Activated T-cell treated with anti-CD3 and anti-CD28 coated beads, Interleukin-2, amount 50 U/mL, for 24 hours (primary cell): ENCODE measurements at places on chromosomes 6 and 20.

GRCh38 chr20:54158856-54159418, 14.8 kb downstream of the CYP24A1 start:
- DNase-seq: no peak

DNA sequence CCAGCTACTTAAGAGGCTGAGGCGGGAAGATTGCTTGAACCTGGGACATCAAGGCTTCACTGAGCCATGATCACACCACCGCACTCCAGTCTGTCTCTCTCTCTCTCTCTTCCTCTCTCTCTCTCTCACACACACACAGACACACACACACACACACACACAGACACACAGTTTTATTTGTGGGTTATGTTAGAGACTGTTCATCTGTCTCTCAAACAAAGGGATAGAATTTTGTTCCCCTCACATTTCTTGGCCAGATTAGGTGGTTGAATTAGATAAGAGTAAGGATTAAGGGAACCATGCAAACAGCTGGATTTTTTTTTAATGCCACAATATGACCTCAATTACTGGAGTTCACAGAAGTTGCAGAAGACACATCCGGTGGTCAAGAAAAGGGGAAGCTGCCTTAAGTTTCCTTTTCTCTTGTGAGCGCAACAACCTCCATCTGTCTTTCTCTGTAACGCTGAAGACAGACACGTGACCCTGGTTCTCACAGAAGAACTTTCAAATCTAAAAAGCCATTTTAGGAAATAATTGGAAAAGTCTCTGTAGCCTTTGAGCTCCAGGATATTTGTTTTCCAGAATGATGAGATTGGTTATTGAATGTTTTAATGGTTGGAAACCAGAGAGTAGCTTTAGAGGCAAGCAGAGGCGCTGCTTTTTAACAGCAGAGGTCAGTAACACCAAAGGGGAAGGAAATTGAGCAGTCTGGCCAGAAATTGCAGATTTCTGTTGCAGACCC, 32.9 kb upstream of the LGSN start:
- DNase-seq: no peak

- no peak for DNase-seq
Observed at GRCh38 chr6:110990840-110991576, 9.2 kb downstream of the RPF2 start.

- DNase-seq: no peak
Observed at GRCh38 chr20:32112841-32113240, 3.3 kb downstream of the TM9SF4 start.

- DNase-seq: no peak
Observed at GRCh38 chr20:37317994-37318640, 27.8 kb upstream of the SRC start.

- DNase-seq: no peak
Observed at GRCh38 chr20:38308047-38308438, 4.1 kb downstream of the BPI start.

DNA sequence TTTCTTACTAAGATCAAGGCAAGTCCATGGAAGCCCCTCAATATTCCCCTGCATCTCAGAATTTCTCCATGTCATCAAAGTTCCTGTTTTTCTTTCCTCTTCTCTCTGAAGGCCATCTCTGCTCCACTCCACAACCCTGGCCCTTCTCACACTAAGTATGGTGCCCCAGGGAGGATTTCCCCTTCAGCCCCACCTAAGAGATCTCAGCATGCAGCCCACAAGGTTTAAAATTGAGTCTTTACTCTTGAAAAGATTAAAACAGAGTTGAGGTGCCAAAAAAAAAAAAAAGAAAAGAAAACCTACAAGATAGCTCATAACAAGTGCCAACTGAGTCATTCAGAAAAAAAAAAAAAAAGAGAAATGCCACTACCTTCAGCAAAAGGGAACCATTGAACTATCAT, 36.5 kb upstream of the TNFAIP3 start:
- DNase-seq: no peak

DNA sequence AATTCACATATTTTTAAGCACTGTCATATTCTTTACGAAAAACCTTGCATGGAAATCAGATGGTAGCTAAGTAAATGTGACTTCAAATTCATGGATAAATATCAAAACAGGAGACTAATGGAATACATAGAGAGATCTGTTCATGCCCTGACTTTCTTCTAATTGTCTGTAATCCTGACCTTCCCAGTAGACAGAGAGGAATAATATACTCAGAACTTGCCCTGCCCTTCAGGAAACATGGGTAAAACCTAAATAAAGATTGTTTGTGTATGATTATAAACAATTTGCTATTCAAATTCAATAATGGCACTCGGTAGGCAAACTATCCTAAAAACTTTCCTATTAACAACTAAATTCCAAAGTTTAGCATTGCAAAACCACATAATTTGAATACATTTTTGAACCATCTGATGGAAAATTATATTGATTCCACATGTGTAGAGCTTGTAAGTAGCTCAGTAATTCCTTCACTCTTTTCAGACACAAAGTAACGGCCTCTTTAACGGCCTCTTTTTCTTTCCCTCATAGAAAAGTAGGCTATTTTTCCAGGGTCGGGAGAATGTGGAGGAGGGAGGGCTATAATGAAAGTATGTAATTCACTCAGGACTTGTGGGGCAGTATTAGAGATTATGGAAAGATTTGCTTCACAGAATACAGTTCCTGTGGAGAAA, 227.6 kb downstream of the ALDH8A1 start:
- no peak for DNase-seq

DNA sequence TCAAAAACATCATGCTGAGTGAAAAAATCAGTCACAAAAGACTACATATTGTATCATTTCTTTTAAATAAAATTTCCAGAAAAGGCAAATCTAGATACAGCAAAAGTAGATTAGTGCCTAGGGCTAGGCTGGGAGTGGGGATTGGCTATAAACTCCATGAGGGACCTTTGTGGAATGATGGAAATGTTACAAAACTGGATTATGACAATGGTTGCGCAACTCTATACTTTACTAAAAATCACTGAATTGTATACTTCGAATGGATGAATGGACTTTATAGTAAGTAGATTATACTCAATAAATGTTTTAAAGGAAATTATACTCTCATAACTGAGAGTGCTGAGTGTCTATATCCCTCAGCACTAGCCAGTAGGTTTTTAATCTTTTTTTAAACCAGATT, 4.3 kb downstream of the HMGN3 start:
- DNase-seq: no peak

DNA sequence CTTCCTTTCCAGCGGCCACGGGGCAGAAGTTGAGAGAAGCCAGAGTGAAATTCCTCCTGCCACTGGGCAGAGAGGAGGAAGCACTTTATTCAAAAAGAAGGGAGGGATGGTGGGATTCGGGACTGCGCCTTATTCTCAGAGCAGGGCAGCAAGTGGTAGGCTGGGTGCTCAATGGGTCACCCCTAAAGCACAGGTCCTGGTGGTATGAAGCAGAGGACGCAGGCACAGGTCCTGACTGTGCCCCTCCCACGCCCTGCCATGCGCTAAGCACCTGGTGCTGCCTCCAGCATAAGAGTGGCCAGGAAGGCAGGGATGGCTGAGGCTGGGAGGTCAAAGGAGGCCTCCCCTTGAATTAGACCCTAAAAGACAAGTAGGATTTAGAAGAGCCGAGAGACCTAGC, 4.9 kb upstream of the GRM4 start:
- no peak for DNase-seq

DNA sequence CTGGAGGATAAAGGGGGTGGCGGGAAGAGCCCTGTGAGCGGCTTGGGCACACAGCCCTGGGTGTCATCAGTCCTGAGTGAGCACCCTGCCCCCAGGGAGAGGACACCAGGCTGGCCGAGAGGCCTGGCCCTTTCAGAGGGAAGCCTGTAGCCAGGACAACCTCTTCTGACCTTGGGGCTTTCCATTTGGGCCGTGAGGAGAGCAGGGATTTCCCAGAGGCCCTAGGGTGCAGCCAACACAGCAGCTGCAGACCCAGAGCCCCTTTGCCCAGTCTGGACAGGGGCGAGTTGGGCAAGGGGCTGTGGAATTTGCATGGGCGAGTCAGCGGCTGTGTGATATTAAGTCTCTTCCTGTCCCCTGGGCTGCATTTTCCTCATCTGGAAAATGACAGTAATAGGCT, 6.3 kb downstream of the MAP1LC3A start:
- no peak for DNase-seq

GRCh38 chr6:45709781-45710220, 305.9 kb downstream of the CLIC5 start:
- DNase-seq: no peak

DNA sequence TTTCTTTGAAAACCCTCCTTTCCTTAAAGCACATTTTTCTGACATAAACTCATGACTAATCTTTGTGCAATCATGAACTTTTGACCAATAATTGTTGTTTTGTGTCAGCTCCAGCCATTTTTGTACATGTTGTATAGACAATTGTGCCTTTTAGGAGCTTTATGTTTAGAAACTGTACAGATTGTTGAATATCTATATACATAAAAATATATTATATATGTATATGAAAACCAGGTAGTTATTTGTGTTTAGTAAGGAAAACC, 125.7 kb upstream of the EDN1 start:
- no peak for DNase-seq

GRCh38 chr6:140774080-140774505, 1358.6 kb upstream of the GJE1 start:
- DNase-seq: no peak

DNA sequence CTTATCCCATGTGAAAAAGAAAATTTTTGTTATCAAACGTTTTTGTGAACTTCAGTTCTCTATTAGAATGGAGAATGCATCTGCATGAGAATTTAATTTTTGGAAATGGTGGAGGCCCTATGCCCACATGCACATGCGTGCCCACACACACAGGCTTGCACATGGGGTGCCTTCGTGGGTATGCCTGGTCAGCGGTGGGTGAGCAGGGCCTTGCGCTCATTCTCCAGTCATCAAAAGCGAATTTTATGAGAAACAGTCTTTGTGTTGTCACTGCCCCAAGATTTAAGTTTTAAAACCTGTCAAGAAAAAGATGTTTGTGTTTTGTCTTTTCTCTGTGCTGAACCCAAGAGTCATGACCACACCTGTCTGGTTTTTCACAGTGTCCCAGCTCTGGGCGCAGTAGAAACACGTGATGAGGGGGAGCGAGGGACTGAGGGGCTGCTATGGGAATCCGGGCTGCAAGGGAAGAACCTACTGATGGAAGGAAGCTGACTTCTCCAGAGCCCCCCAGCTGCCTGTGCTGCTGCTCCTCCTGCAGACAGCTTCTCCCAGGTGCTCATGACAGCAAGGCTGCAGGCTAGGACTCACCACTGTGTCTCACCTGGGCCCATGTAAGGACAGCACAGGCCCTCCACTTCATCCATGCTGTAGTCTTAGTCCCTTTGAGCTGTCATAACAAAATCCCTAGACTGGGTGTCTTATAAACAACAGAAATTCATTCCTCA, 153.6 kb downstream of the SYCP2 start:
- DNase-seq: no peak

DNA sequence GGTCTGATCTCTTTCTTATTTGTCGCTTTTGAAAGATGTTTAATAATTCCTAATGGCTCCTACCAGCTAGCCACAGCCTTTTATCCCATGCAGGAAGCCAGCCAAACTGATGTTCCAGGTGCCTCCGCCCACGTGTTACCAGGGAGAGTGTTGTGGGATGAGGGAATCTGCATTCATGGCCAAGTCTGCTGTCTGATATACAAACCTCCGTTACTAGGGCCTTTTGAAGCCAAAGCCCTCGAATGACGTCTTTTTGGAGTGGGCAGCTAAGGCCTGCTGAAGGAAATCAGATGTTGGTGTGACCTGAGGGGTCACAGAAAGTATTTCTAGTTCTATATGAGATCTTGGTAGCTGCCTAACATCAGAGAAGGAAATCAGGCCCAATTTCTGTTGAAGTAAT, 21.3 kb downstream of the STK35 start:
- DNase-seq: no peak

GRCh38 chr6:77034161-77034560, 429.1 kb downstream of the HTR1B start:
- no peak for DNase-seq

GRCh38 chr20:22346716-22347115, 237.7 kb downstream of the FOXA2 start:
- no peak for DNase-seq

DNA sequence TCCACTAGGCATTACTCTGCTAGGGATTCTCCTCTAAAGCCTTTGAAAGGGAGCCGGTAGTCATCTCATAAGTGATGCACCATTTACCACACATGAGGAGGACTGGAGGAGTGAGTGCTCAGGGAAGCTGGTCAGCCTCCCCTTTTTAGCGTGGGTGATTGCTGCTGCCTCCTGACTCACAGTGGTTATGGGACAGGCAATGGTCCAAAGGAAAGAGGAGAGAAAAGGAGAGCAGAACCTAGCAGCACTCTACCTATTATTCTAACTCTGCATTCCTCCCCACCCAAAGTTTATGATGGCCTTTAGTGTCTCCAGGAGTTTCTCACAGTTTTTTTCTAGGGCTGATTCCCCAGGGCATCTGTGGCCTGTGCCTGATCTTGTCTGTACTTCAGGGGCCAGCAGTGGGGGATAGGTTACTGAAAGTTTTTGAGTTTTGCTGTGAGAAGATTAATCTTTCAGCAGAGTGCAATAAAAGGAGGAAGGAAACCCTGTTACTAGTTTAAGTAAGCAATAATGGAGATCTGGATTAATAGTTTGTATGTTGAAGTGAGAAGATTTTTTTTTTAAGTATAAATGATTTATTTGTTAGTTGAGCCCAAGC, 36.4 kb upstream of the GCLC start:
- no peak for DNase-seq

DNA sequence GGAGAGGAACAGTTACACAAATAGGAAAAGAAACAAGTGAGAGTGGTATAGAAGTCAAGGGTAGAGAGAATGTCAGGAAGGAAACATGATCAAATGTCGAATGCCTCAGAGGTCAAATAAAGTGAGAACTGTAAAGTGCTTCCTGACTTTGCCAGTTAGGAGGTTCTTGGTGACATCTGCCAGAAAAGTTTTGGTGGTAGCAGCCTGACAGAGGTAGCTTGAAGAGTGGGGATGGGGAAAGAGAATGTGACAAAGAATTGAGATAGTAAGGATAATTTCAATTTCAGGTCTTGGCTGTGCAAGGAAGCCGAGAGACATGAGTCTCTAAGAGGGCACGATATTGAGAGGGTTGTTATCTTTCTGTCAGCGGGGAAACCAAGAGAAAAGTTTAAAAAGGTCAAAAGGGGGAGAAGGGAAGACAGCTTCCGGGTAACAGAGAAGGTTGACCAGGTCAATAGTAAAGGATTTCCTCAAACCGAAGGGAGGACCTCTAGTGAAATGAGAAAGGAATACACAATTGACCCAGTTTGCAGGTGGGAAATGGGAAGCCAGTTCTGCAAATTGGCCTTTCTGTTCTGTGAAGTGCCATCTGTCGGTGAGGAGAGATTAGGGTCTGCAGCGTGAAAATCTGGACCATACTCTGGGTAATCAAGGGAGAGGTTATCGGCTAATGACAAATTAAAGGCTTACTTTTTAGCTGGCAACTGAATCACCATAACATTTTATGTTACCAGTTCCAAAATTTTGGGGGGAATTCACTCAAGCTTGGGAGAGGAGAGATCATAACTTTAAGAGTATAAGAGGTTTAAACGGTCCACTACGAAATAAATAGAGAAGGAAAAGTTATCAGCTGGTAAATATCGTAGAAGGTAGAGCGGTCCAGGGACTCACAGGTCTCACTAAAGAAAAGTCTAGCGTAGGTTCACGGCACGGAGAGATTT, 973 bp upstream of the BRD2 start:
- DNase-seq: no peak

DNA sequence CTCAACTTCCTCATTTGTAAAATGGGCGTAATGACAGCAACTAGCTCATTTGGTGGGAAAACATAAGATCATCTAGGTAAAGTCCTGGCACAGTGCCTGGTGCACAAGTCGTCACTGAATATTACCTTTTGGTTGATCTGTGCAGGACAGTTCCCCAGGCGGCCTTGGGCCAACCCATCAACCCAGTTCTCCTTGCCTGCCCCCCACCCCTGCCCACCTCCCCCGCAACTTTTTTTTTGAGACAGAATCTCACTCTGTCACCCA, 99.2 kb downstream of the JPH2 start:
- DNase-seq: no peak
